ENCODE measurements at places on chromosomes 5 and 9. TPM values are rescaled to one million over a fixed set of nuclear protein-coding genes. Genes with fewer than 3 reads are reported as not detected.

GRCh38 chr5:91006713-91007112, 376.4 kb downstream of the ARRDC3 start:
- DNase-seq: no peak

DNA sequence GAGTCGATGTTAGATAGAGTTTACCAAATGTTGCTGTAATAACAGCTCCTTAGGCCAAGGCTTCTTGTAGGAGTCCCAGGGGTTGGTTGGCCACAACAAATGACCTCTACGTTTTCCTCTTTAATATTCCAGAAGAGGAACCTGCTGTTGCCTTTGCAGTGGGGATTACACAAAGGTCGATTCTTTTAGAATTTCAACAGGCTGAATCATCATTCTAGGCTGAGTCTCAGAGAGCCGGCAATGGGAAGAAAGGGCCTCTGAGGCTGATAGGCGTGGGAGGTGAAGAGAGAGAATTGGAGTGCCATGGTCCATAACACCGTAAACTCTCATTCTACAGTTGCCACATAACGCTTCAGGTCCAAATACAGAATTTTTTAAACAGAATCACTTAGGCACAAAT, 405.9 kb upstream of the DAP start:
- DNase-seq: no peak

GRCh38 chr5:157571357-157571827, 4.2 kb downstream of the ADAM19 start:
- no peak for DNase-seq

Gene MRPL22
- 41.1 TPM for total RNA-seq

Gene NTNG2
- total RNA-seq: 2.6 TPM

Data from type B pancreatic cell (in vitro differentiated cells).